RPMI7951 (cell line): ENCODE measurements at places on chromosomes 4 and X. TPM values are rescaled to one million over a fixed set of nuclear protein-coding genes. Genes with fewer than 3 reads are reported as not detected.

- DNase-seq: peak; percentile 22
Measured at GRCh38 chrX:119118780-119119395, 8.7 kb downstream of the KIAA1210 start.

Gene MRFAP1L1
- 53.2 and 61.4 TPM in 2 replicates for total RNA-seq

DNA sequence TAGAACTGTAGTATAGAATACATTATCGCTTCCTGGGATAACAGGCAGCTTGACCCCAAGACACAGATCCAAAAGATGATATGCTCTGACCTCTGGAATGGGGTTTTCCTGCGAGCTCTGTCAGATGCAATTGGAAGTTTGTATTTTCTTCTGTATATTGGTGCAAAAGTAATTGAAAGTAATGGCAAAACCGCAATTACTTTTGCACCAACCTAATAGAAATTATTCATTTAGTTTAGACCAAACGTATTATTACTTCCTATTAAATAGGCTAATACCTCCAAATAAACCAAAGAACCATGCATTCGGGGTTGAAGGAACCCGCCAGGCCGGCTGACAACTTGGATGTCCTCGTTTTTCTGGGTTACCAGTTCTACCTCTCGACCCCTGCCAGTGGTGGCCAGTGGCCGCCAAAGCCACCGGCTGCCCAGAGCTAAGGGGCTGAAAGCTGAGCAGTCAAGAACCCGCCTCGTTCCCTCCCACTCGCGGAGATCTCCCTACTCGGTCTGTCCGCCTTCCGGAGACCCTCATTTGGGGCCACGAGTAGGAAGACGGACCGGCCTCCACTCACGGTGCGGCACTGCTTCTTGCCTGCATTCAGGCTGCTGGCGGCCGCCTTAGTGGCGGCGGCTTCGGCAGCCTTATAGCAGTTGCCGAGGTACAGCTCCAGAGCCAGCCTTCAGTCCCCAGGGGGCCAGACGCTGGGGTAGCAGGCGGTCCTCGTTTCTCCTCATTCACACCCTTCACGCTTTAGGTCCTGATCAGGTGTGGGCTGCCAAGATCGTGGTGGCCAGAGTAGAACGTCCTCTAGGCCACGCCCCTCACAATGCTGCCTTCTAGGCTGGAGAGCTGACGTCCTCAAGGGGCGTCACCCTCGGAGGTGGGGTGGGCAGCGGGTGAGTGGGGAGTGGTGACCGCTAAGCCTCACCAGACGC is 121.9 kb downstream of the RBMX2 start:
- DNase-seq: peak; percentile 28

- no peak for DNase-seq
Measured at GRCh38 chr4:54946741-54947140, 178.7 kb downstream of the KDR start.

DNA sequence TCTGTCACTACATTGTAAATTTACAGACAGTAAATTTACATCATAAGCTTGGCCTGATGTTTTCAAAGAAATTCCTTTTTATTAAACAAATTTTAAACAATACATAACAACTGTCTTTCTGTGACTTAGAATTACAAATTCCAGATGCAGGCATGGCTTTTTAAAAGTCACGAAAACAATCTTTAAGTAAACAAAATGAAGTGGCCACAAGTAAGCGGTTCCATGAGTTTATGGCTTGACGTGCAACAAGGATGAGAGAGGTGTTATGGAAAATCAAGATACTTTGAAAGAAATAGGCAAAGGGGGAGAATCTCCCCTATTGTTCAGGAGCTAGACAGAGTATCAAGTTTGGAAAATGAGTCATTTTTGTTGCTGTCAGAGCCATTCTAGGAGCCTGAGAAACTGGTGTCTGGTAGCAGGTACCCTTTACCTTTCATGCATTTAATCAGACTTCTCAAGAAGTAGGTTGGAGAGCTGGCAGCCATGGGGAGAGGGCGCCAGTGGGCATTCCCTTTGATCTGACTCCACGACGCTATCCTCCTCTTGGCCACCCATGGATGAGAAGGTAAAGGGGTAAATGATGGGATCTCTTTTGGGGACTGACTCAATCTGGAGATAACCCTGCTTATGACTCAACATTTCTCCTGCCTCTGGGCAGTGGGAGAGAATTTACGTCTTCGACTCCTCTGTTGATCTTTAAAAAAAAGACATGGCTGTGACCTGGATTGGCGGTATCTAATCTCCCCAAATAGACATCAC is 217.2 kb downstream of the SPRY1 start:
- no peak for DNase-seq

DNA sequence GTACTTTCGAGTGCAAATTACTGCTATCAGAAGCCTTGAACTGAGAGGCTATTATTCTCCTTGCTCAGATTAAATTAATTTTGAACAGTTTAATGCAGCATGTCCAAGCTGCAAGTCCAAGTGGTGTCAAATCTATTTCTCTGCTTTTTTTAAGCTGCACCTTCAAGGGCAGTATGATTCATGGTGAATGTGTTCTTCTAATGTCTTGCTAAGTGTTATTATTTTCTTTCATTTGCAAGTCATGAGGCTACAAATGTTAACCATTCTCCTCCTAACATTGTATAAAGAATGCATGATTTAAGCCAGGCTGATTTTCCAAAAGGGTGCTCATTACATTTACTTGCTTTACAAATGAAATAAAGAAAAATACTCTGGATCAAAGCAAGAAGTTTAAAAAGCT is 200.4 kb downstream of the TEX13C start:
- no peak for DNase-seq
